CD4-positive, alpha-beta memory T cell (primary cell): ENCODE measurements at places on chromosomes 1 and 21.

- no peak for DNase-seq
Observed at GRCh38 chr1:37892151-37893047, 33.0 kb upstream of the MTF1 start.

GRCh38 chr1:212683357-212683722, 16.3 kb downstream of the BATF3 start:
- DNase-seq, result no peak

- DNase-seq, result no peak
Observed at GRCh38 chr1:247317702-247318101, 14.0 kb downstream of the ZNF496 start.

DNA sequence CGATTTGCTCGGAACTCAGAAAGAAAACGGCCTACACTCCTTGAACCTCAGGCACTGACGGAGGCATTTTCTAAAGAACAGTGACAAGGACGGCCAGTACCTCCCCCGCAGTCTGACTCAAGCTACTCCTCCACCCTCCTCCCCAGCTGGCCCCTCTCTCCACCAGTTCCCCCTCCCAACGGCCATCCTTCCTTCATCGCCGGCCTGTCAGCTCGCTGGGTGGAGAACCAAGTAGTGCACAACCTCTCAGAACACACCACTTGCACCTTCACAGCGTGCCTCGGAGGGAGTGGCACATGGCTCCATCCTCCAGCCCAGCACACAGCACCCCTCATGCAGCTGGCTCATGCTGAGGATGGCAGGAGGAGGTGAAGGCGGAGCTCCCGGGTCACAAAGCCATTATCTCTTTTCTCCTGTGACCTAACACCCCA, 58.8 kb downstream of the TOR1AIP2 start:
- no peak for DNase-seq

DNA sequence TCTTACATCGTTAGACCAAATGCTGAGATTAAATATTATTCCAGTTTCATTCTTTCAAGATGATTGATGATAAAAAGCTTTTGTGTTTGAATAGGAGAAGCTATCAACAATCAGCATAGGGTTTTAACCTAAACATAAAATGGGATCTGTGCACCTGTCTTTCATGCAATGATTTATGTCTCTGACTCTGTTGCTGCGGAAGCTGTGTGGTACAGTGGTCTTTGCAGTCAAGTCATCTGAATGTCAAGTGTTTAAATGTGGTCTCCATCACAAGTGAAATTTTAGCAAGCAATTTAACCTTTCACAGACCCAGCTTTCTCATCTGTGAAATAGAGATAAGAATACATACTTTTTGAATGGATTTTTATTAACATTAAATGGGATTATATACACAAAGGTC, 107.2 kb downstream of the PLPPR5 start:
- DNase-seq, result no peak

DNA sequence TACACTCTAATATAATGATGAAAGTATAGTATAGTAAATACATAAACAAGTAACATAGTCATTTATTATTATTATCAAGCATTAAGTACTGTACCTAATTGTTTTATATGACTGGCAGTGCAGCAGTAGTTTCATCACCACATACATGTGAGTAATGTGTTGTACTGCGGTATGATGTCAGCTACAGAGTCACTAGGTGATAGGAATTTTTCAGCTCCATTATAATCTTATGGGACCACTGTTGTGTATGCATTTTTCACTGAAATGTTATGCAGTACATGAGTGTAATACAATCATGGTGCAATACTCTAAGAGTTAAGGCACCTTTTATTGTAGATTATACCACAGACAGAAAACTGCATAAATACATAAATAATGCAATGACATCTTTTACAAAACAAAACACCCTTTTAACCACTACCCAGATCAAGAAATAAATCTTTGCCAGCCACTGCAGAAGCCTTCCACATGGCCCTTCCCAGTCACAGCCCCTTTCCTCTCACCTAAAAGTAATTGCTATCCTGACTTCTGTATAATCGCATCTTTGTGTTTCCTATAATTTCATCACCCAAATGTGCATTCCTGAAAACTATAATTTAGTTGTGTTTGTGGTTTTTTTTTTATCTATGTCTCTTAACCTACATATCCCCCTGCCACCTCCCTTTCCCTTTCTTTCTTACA, 16.3 kb downstream of the ABCD3 start:
- no peak for DNase-seq

DNA sequence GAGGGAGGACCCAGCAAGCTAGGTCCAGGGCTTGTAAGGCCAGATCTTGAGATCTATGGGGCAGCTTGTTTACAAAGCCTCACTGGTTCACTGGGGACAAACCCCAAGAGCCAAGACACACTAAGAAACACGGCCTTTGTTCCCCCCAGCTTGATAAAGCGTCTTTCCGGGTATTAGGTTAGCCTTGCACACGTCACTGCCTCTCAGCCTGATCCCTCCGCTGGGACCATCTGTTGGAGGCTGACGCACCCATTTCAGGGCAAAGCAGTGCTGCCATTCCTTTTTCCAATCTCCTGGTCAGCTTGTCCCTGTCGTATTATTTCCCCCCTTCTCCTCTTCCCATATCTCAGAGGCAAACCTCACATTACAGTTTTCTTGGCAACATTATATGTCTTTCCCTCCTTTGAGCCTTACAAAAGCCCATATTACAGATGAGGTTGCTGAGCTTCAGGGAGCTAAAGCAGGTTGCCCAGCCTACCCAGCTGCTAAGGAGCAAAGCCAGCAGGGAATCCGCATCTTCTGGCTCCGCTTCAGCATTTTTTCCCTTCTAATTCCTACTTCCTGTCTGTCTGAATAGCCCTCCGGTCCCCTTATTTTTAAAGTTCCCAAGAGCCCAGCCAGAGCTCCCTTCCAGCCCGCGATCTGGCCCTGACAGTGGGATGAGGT, 4.1 kb downstream of the HEYL start:
- no peak for DNase-seq

DNA sequence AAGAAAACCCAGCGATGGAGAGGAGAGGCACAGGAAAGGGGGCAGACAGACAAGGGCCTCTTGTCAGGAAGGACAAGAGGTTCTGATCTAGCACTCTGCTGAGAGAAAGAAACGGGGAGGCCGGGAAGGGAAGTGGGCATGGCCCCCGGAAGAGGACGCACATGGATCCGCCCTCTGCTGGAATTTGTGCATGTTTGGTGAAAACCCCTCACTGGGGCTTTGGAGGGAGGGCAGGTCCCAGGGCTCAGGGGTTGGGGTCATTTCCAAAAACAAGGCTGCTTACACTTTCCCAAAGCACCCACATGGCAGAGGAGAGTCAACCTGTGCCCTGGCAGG, 32.4 kb upstream of the ECE1 start:
- no peak for DNase-seq
